ENCODE measurements at places on chromosomes 16 and 17.

DNA sequence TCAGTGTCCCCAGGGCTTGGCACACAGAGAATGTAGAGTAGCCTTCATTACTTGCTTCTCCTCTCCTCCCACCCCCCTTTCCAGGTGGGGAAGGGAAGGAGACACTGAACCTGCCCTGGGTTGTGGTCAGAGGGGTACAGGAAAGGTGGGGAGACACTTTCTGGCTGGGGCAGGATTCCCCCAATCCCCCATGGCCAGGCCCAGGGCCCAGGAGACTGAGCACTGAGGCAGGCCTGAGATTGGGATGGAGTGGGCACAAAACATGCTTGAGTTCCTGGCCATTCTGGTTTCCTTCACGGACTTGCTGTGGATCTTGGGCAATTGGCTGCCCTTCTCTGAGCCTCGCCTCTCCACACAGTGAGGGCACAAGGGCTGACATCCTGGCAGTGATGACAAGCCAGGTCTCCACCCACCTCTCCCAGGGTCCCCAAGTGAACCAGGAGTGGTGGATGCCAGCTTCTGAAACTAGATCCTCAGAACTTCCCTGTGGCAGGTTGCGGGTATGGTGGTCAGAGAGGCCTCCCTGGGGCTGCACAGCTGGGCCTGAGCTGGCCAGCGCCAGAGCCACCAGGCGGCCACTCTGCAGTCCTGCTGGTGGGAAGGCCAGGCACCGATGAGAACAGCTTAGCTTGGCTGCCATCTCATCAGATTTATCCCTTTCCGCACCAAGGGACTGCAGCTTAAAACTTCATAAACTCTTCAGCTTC lies 9.3 kb downstream of the ZNF629 start:
- DNase-seq, result no peak

GRCh38 chr17:49880291-49881053 lies 32.6 kb upstream of the TAC4 start:
- DNase-seq, result peak; percentile 60

DNA sequence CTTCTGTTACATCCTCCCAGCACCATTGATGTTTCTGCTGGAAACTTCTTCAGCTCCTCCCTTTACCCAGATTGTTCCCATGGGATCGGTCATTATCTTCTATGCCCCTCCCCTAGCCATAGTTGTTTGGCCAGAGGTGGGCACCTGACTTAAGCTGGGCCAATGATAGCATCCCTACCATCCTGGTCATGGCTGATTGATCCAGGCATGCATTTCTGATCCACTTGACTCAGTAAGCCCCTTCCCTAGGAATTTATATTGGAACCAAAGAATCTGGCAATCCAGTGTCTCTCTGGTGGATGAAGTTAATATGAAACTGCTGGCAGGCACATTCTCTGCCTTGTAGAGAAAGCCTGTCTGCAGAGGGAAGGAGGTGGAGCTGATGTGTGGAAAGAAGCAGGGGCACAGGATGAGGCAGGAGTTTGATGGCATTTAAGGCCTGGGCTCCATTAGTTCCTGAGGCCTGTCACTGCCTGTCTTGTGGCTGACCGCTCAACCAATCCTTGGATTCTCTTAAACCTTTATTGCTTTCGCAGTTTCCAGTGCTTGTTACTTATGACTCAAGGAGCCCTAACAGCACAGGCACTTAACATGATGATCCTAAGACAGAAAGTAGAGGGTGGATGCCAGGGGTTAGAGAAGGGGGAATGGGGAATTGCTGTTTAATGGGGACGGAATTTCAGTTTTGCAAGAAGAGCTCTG lies 152.4 kb downstream of the ABCC12 start:
- DNase-seq, result no peak

GRCh38 chr16:84139628-84140258 lies 5.2 kb downstream of the HSDL1 start:
- DNase-seq, result no peak

GRCh38 chr16:75053791-75054555 lies 55.1 kb downstream of the ZNRF1 start:
- peak; percentile 81 for DNase-seq

- DNase-seq, result no peak
Observed at GRCh38 chr17:45427181-45427835, 5.4 kb downstream of the ARHGAP27 start.

- no peak for DNase-seq
Observed at GRCh38 chr17:17897442-17897841, 60.7 kb upstream of the SREBF1 start.

GRCh38 chr17:79420318-79421243 lies 190.3 kb downstream of the RBFOX3 start:
- no peak for DNase-seq

GRCh38 chr17:40072040-40072734 lies 9.4 kb downstream of the THRA start:
- no peak for DNase-seq

DNA sequence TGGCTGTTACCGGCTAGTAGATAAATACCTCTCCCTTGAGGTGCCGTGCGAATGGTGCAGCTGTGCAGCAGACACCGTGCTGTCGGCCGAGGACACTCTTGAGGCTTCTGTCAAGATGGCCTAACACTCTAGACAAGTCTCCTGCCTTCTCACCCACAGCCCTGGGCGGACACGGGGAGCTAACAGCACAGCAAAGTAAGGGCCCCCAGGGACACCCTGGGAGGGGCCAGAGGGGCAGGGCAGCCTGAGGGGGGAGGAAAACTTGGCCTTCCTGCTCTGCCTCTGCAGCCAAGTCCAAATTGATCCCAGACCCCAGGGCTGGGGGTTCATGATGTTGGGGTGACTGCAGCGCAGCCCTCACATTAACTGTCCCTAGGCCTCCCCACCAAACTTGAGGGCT lies 210.2 kb downstream of the RPTOR start:
- DNase-seq, result no peak

DNA sequence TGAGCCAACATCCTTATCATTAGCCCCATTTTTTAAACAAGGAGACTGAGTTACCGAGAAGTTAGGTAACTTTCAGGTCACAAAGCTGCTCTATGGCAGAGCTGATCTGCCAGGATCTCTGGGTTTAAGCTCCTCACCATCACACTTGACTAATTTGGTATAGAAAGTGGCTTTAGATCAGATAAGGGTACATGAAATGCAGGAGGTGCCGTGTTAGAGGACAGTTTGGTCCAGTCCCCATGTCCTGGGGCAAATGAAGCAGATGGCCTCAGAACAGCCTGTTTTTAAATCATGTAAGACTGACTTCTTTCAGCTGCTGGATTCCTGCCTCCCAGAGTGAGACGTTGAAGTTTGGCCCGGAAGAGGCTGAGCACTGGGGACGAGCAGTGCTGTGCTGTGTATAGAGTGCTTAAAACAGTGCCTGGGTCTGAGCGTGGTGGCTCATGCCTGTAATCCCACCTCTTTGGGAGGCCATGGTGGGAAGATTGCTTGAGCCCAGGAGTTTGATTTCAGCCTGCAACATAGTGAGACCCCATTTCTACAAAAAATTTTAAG lies 187.0 kb upstream of the CACNG3 start:
- DNase-seq, result no peak

Data from NCI-H187 (cell line).